ENCODE measurements at places on chromosomes 13 and 19.

DNA sequence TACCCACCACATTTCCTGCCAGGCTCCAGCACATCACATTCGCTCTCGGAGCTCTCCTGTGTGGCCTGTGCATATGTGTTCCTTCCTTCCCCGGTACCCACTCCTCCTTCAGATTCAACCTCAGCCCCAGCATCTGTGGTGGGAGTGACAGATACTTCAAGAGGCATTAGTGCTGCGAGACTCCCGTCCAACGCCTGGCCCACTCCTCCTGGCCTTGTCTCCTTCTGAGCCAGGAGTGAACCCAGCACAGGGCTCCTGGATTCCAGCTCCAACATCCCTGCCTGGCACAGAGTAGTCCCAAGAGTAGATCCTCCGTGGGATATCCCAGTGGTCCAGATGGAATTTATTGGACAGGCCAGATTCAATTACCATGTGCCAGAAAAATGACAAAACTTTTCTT is 55.9 kb downstream of the SACS start:
- ATAC-seq = no peak

GRCh38 chr13:60448907-60449510 is 52.0 kb downstream of the TDRD3 start:
- no peak for ATAC-seq

- no peak for ATAC-seq
Observed at GRCh38 chr13:106568299-106569003, 514 bp upstream of the ARGLU1 start.

DNA sequence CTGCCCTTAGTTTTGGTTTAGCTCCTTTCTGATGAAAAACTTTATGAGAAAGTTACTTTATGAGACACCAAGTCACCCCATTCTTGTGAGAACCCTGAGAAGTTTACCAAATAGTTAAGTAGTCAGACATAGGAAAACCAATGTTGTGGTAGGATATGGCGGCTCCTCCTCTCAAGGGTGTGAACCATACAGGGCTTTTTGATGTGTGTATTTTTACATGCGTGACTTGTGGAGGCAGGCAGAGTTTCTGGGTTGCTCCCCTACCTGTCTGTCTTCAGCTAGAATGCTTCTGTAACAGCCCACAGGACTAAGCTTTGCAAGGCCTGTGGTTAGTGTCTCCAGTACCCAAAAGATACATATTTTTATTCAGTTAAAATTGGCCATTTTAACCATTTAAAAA is 18.3 kb downstream of the UBAC2 start:
- no peak for ATAC-seq

- no peak for ATAC-seq
Observed at GRCh38 chr13:76379341-76380105, 506.7 kb downstream of the KCTD12 start.
